Activated CD8-positive, alpha-beta memory T cell treated with anti-CD3 and anti-CD28 coated beads, Interleukin-2, amount 10 ng/mL, durations not matched to agents 7 days and 5 days (primary cell): ENCODE measurements at places on chromosomes 11 and 22. TPM values are rescaled to one million over a fixed set of nuclear protein-coding genes. Genes with fewer than 3 reads are reported as not detected.

GRCh38 chr22:30286813-30287647 is 2.3 kb downstream of the CASTOR1 start:
- peak; percentile 91 for DNase-seq

DNA sequence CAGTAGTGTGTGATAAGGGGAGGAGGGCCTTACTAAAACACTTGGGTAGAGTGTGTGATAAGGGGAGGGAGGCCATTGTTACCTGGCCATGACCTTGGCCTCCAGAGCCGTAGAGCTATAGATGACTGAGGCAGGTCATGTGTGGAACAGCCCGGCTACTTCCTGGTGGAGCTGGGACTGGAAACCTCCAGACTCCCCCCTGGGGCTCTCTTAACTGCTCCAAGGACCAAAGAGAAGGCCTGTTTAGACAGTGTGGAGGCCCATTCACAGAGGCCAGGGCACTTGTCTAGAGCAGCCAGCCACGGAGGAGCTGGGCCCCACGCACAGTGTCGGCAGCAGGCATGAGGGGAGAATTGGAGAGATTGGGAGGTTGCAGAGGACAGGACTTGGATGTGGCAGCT is 12.5 kb upstream of the MICALL1 start:
- DNase-seq, result no peak

GRCh38 chr11:22703591-22703990 is 37.2 kb downstream of the GAS2 start:
- DNase-seq, result no peak

DNA sequence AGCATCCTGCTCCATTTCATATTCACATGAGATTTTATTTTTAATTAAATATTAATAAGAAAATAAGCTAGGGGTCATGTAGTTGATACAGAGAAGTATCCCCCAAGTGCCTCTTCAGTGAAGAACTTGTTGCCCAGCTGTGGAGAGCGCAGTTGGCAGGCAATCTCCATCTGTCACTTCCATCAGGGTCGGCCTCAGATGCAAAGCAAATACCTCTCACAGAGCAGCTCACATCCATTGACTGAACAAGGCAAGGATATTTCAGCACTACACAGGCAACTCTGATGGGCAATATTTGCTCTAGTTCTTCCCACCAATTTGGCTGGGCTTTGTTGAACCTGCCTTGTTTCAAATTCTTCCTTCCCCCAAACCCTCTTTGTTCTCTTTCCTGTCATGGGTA is 129.4 kb downstream of the NOX4 start:
- no peak for DNase-seq

DNA sequence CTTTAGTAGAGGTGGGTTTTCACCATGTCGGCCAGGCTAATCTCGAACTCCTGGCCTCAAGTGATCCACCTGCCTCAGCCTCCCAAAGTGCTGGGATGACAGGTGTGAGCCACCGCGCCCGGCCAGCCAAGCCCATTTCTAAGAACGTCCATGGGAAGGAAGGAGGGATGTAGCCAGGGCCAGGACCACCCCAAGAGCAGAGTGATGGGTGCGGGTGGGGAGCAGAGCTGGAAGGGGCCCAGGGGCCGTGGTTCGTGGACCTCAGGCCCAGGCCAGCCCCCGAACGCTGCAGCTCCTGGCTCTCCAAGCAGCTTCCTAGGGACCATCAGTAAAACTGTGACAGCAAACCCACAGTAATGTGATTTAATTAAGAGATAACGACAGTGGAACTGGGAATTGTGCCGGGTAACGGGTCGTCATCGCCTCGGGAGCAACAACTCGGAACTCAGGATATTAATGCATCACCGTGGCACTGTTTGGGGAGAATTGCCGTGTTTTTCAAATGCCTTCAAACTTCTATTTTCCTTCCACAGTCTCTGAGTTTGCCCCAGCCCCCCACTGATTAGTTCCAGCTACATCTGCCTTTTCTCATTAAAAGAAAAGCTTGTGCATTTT is 74.3 kb downstream of the BRD1 start:
- DNase-seq, result peak; percentile 36

DNA sequence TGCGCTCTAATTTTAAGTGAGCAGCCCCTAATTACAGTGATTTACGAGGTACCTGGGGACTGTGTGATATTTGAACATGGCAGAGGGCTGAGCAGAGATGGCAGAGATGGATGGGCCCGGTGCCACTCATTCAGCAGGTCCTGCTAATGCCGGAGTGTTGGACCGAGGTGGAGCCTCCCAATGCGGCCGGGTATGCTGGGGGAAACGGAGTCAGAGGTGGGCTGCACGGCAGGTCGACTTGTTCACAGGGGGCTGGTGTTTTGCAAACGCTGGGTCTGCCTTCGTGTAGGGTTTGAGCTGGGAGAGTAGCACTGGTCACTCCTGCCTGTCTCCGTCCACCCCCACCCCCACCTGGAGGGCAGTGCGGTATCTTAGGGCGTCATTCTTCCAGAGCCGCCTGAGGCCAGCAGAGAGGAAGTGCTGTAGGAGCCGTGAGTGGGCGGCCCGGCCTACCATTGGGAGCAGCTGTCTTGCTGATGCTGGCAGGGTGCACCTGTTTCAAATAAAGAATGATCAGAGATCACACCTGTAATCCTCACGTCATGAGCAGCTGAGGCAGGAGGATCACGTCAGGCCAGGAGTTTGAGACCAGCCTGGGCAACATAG is 122.6 kb downstream of the IGLL1 start:
- no peak for DNase-seq

- DNase-seq, result no peak
These were observed 14.1 kb downstream of the ZFP91 start for GRCh38 chr11:58592760-58593472.

CD6 gene
- 152 TPM for total RNA-seq

DNA sequence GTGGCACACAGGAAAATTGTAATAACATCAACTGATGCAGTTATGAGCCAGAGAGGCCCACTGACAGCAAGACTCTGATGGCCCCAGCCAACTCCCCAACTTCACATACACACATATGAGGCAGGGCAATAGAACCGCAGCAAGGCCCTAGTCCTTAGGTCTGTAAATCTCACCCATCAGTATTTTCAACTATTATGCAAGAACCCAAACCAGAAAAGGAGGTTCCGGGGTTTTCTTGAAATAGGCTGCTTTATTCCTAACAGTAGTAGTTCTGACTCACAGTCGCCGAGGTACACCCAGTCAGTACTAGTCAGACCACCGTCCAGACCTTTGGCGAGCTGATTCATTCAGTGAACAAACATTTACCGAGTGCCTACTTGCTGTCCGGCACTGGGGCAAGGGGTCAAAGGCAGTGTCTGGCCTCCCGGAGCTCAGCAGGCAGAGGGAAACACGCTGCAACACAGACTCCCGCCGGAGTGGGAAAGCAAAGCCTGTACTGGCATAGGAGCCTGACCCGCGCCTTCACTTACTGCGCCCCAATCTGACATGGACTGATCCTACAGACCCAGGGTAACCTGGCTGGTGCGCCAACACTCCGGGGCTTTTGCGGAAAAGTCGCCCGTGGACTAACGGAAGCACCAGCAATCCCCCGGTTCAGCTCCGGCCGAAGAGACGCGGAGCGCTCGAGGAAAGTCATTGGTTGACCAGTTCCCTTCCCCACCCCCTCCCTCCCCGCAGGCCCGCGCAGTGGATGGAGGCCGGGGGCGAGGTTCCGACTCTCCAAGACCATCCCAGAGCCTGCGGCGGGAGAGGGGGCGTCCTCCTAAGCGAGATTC is 1.3 kb downstream of the PLEKHA7 start:
- no peak for DNase-seq

- no peak for DNase-seq
These were observed 316.7 kb downstream of the DLG2 start for GRCh38 chr11:85310479-85310878.

DNA sequence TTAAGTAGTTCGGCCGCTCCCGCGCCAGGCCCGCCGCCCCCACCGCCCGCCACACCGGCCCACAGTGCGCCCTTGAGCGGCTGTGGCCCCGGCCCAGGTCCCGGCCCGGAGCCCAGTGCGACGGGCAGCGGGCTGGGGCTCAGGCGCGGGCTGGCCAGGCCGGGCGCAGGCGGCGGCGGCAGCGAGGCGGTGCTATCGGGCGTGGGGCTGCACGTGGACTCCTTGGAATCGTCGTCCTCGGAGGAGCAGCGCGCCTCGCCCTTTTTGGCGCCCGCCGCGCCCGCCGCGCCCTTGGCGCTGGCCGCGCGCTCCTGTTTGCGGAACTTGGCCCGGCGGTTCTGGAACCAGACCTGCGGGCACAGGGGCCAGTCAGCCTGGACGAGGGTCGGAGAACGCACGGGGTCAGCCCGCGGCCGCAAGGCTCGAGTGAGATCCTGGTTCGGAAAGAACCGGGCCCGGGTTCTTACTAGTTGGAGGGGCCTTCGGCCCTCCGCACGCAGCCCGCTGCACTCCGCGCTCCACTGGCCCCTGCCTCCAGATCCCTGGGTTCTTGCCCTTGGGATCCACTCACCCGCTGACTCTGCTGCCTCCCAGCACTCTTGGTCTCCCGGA is 4.0 kb downstream of the PHOX2A start:
- no peak for DNase-seq

DNA sequence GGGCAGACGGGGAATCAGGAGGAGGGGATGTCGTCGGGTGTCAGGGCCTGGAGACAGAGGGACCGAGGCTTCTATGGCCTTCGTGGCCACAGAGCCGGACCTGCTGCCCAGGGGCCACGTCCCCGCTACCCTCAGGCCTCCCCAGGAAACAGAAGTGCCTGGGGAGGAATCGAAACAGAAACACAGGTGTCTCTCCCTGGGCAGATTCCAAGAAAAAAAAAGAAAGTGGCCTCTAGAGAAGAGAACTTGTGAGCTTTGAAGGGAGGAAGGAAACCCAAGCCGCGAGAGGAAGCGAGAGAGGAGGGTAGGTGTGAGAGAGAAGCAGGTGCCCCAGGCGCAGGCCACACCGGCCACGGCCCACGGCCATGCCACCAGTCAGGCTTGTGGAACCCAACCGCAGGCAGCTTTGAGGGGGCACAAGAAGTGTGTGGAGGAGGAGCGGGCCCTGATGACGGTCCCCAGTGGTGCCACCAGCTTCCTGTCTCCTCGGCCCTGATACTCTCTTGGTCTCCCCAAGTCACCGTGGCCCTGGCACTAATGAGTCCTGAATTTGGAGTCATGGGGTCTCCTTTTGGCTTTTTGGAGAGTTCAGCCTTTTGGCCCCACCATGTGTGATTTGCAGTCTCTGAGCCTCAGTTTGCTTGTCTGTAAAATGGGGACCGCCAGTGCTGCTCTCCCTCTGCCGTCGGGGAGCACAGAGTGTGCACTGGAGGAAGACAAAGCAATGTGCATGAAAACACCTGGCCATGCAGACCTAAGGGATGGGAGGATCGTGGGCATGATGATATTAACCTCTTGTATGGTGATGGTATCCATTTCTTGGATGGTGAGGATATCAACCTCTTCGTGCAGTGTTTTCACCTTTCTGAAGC is 25.2 kb downstream of the LIF start:
- peak; percentile 91 for DNase-seq

GRCh38 chr22:30261134-30261533 is 5.5 kb downstream of the OSM start:
- no peak for DNase-seq

DNA sequence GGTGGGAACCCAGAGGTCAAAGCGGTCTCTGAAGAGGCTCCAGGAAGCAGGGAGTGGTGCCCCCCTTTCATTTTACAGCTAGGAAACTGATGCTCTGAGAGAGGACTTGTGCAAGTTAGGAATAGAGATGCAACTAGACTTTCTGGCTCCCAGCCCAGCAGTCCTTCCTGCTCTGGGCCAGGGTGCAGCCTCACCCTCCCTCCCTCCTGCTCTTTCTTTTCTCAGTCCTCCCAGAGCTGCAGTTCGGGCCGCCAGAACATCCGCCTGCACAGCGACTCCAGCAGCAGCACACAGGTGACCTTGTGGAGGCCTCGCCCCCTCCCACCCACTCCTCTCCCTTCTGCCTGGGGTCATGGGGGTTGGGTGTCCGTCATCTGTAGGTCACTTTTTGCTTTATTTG is 51.5 kb downstream of the LHFPL7 start:
- DNase-seq, result no peak

KDM4E gene
- total RNA-seq, result not detected

DNA sequence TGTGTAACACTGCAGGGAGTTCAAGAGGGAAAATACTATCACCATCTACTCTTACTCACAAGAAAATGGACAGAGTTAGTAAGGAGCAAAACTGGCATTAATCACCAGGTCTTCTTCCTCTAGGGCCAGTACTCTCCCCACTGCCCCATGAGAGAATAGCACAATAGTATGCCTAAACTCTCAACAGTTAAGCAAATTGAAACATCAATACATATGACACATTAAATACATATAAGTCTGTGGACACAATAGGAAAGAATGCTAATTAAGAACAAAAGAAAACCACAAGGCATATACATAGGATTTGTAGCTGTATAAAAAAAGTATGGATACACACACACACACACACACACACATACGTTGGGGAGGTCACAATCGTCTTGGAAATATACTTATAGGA is 197.9 kb upstream of the BDNF start:
- no peak for DNase-seq

- no peak for DNase-seq
These were observed 330.5 kb downstream of the TBC1D22A start for GRCh38 chr22:47092896-47093311.

- no peak for DNase-seq
These were observed 32.7 kb upstream of the TMEM41B start for GRCh38 chr11:9347100-9347499.

DNA sequence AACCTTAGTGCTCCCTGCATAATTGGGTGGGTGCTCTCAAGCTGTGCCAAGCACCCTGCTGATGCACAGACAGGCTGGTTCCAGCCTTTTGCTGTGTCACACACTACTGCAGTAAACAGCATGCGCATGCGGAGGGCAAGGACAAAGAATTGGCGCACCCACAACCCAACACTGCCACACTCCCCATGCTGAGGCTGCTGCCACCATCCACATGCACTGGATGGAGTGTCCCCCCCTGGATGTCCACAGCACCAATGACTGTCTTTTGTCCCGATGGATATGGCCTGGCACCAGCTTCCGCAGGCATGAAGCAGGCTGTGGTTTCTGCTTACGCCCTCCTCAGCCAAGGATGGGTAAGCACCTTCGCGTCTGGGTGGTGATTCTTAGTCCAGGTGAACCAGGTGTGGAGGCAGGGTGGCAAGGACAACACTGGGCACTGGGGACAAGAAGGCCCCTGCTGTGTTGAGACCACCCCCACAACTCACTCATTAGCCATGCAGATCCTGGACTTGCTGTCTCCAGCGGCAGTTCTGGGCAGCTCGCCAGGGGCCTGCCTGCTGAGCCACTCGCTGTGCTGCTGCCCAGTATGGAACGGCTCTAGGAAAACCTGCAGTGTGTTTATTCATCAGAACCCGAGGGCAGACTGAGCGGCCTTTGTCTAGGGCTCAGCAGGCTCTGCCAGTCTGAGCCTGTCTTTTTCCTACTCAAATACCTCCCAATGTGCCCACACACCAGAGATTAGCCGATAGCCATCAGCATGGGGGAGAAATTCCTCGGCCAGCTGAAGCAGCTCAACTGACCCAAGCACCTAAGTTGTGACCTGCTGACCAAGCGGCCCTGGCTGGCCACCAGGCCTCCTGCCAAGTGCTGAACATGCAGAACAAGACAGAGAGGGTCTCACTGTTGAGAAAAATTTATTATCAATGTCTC is 8.2 kb upstream of the NAP1L4 start:
- no peak for DNase-seq

GRCh38 chr11:58647141-58647699 is 24.8 kb downstream of the CNTF start:
- DNase-seq, result no peak

CATSPER1 gene
- total RNA-seq, result 0.54 TPM

DNAL4 gene
- 8.2 TPM for total RNA-seq

- no peak for DNase-seq
These were observed 28.6 kb downstream of the ADM start for GRCh38 chr11:10333490-10333889.
